NCI-H1436 treated with DMSO at 0.1 percent for 48 hours (cell line): ENCODE measurements at places on chromosomes 5 and 9.

- DNase-seq: no peak
Measured at GRCh38 chr9:91503673-91504081, 80.0 kb upstream of the NFIL3 start.

GRCh38 chr9:81534138-81534875 is 155.0 kb downstream of the TLE1 start:
- DNase-seq: no peak

DNA sequence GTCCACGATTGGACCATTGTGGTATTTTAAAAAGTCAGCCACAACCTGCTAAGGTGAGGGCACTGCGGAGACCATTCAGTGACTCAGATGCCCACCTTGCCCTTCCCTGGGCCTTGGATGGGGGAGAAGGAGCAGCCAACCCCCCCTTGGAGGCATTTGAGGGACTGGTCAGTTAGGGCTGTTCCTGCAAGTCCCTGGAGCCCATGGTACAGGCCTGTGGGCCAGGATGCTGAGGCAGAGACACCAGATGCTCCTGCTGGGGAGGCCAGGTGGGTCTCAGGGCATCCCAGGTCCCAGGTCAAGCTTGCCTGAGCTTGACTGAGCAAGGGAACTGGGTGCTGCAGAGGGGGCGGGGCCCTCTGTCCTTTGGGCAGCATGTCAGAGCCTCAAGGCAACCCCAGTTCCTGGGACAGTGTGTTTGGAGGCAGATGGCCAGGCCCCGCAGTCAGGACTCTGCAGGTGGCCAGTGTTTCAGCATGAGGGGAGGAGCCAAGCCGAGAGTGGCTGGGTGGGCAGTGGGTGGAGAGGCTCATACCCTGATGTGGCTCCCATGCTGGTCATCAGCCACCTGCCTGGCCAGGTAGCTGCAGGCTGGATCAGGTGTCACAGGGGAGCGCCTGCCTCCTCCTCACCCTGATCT is 27.5 kb downstream of the SLC6A3 start:
- DNase-seq: no peak

GRCh38 chr5:43000111-43000840 is 39.8 kb downstream of the ANXA2R start:
- DNase-seq: no peak

DNA sequence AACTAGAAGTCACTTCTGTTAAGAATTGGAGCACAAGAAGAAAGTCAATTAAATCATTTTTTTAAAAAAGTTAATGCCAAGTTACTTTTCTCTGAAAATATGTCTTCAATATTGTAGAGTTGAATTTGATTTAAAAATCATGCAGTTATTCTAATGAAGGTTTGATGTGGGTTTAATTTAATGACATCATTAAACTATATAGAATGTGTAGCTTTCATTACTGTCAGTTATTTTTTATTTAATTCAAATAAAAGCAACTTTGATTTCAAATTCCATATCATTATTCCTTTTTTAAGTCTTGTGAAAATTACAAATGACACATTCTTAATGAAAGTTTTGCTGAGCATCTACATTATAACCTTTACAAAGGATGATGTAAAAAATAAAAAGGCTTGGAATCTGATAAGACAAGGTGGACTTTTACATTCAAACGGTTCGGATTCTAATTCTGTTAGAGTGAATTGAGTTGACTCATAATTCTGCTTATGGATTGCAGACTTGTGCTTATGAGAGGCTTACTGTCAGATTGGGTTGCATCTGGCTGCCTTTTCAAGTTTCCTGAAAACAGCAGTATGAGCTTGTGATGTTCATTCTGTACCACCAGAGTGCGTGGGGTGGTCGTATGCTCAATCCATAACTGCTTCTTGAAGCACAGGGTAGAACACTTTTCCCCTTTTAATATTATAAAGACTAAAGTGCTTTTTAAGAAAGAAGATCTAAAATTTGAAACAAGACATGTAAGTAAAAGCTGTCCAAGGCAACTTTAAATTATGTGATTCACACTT is 253.0 kb upstream of the ARRDC3 start:
- no peak for DNase-seq
